ENCODE measurements at places on chromosomes 2 and 18.
A peak's percentile ranks its signal among the peaks of the same experiment; 100 is the strongest.

DNA sequence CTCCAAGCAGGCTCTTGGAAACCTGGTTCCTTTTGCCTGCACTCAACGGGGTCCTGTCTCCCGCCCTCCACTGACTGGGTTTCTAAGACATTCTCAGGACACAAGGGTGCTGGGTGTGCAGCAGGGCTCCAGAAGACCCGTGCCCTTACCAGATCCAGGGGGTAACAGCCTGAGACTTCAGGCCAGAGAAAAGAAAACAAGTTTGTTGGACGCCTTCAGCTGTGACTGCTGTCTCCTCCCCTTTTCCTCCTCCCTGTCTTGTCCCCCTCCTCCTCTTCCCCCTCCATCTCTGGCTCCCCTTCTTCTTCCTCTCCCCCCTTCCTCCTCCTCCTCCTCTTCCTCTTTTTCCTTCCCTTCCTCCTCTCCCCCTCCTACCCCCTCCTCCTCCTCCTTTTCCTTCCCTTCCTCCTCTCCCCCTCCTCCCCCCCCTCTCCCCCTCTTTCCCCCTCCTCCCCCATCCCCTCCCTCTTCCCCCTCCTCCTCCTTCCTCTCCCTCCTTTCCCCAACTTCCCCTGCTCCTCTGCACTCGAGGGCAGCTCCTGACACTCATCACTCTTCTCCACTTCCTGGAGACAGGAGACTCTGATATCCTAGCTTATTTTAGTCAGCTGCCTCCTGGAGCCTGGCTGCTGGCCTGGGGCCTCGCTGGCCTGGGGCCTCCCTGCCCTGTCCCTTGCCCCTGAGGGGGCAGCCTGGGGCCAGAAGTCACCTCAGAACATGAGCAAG is 12.4 kb downstream of the ADRA2B start:
- DNase-seq, result no peak

- DNase-seq, result no peak
Measured at GRCh38 chr2:238899386-238899785, 51.5 kb downstream of the TWIST2 start.

DNA sequence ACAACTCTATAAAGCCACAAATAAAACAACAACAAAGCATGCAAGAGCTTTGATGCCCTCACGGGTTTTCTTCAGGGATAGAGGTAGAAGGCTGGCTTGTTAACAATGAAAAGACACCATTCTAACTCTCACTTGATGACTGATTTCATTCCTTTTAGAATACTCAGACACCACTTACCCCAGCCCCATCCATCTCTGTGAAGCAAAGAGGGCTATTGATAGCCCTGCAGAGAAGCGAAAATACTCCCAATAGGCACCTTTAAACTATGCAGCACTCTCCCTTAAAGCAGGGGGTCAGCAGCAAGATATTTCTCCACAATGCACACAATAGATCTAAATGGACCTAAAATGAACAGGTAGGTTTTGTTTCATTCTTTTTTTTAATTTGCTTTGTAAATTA is 35.1 kb downstream of the ZNF385B start:
- no peak for DNase-seq

GRCh38 chr2:17759805-17760204 is 5.9 kb downstream of the GEN1 start:
- DNase-seq, result no peak

DNA sequence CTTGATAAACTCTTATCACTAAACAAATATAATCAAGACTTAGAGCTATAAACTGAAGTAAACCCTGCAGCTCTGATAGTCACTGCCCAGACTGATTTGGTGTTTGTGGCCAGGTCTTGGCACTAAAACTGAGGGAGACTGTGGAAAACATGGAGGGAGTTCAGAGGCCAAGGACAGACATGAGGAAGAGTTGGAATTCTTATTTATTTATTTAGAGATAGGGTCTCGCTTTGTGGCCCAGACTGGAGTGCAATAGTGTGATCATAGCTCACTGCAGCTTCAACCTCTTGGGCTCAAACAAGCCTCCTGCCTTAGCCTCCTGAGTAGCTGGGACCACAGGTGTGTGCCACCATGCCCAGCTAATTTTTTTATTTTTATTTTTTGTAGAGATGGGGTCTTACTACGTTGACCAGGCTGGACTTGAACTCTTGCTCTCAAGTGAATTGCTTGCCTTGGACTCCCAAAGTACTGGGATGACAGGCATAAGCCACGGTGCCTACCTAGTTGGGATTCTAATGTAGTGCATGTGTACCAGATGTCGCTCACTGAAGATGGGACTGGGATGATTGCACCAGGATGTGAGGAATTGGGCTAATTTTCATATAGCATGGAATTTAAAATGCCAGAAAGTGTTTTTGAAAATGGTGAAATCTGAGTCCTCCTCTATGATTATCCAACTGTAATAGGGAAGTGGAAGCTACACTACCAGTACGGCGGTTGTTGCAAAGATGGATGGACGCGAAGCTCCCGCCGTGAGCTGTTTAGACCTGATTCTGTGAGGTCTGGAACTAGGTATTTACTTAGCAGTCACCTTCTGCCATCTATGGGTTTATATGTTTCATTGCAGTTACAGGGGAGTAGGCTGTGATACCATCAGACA is 52.7 kb upstream of the CTLA4 start:
- peak; percentile 68 for DNase-seq

- DNase-seq, result no peak
Measured at GRCh38 chr2:183229386-183229785, 105.1 kb downstream of the NUP35 start.

All from CD4-positive, alpha-beta T cell treated with Interleukin-6 at 100 ng/mL for 8 hours (primary cell).